ENCODE measurements at places on chromosomes 7 and 10. TPM values are rescaled to one million over a fixed set of nuclear protein-coding genes. Genes with fewer than 3 reads are reported as not detected.

FZD1 gene
- 3.8 TPM for polyA plus RNA-seq

MUC3A gene
- 3.5 TPM for polyA plus RNA-seq

AKR1C8 gene
- polyA plus RNA-seq = not detected

BTBD16 gene
- not detected for polyA plus RNA-seq

C7orf33 gene
- polyA plus RNA-seq = not detected

STOX1 gene
- polyA plus RNA-seq = 0.22 TPM

- no peak for DNase-seq
Measured at GRCh38 chr7:137772748-137773147, 74.0 kb downstream of the DGKI start.

GRCh38 chr10:90738885-90739284 lies 119.0 kb downstream of the HTR7 start:
- no peak for DNase-seq

DNA sequence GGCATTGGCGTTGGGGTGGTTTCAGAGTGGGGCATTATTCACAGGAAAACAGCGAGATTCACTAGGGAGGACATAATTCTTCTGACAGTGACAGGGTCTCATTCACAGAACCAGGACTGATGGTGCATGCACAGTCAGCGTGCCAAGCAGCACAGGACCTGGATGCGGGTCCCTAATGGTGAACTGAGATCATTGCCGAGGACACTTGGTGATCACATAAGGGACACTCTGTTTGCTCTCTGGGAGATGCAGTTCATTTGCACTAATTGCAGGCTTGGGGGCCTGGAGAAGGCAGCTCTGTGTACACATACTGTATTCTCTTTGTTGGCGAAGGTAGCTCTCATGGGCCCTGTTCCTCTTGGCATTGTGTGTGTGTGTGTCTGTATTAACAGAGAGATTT lies 716.1 kb downstream of the PHTF2 start:
- DNase-seq = no peak

DNA sequence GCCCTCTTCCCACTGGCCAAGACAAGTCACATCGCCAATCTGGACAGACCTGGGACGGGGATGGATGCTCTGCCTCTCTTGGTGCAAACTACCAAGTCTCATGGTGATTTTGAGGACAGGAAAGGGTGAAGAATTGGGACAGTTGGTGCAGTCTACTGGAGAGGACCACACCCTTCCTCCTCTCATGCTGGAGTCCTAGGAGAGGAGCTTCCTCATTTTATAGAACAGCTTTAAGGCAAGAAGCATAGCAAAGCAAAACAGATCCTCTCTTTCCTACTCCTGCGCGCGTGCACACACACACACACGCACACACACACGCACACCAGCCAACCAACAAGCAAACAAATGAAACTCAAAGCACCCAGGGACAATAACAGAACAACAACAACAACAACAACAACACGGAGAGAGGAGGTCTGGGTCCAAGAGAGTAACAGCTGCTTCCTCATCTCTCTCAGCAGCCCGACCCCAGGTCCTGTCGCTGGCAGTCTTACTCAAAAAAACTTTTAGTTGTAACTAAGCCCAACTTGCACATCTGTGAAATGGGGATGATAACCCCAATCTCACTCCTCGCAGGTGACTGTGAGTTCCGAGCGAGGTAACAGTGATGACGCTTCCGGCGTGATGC lies 83.4 kb downstream of the TMEM178B start:
- DNase-seq = no peak

DNA sequence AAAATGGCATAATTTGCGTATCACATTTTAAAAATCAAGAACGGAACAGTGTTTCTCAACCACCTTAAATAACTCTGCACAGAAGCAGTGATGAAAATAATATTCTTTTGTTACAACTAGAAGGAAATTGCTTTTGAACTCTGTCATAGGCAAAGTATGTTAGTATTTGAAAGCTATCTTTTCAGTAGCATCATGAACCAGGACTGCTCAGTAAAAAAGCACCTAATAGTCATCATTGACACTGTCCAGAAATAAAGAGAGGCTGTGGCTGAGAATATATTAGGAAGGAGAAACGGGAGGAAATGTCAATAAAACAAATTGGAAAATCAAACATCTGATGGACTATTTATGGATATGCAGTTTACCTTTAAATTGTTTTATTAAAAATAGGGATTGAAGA lies 237.2 kb upstream of the AKR1E2 start:
- DNase-seq = no peak

DNA sequence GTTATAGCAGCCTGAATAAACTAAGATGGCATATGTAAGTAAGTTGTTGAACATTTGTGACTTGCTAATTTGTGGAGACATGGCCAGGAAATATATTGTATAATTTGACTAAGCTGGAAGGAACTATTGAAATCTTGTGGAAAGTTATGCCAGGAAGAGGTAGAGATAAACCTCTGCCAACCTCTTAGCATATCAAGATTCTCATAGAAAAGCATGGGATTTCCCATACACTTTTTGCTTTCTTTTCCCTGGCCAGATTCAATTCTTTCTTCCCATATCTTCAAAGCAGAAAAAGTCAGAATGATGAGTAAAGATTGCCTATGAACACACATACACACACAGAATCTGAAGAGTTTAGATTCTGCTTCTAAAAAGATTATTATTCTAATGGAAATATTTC lies 216.2 kb downstream of the SEMA3D start:
- no peak for DNase-seq

- DNase-seq = no peak
Measured at GRCh38 chr7:83547526-83547925, 101.4 kb downstream of the SEMA3E start.

DNA sequence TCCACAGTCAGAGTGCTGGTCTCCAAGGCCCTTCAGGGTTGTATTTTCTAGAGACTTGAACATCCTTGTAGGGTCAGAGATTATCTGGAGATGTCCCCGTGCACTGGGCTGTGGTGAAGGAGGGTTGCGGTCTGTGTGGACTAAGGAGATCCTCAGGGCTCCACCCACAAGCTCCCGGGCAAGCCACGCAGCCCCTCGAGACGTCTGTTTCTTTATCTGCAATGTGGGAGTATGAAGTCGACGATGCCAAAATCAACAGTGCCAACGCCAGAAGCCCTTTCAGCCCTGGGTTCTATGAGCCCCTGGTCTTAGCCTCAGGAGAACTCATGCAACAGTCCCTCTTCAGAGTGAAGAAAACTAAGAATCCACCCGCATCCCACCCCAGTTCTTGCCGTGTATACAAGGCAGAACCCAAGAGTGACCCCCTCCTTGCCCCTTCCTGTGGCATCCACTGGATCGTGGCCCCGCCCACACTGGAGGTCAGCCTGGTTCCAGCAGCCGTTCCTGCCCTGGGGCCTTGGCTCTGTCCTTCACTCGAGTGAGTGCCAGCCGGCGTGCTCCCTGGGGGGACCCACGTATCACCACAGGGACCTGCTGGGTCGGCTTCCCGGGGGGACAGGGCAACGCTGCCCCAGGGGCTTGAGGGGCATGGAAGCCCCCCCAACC lies 6.0 kb upstream of the SHH start:
- no peak for DNase-seq

DNA sequence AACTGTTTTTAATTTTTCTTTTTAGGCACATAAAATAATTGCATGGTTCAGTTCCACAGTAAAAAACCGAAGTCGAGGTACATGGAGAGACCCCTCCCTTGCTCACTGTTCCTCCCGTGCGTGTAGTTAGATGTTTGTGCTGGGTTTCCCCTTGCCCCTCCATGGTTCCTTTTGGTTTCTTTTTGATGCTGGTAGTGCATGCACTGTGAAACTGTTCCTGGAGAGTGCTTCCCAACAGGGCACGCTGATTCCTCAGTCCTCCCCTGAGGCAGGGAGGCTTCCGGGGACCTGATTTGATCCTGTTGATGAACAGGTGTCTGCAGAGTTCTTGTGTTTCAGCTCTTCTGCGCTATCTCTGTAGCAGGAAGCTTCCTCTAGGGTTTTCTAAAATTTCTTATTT lies 69.5 kb downstream of the ADCY1 start:
- DNase-seq = no peak

DNA sequence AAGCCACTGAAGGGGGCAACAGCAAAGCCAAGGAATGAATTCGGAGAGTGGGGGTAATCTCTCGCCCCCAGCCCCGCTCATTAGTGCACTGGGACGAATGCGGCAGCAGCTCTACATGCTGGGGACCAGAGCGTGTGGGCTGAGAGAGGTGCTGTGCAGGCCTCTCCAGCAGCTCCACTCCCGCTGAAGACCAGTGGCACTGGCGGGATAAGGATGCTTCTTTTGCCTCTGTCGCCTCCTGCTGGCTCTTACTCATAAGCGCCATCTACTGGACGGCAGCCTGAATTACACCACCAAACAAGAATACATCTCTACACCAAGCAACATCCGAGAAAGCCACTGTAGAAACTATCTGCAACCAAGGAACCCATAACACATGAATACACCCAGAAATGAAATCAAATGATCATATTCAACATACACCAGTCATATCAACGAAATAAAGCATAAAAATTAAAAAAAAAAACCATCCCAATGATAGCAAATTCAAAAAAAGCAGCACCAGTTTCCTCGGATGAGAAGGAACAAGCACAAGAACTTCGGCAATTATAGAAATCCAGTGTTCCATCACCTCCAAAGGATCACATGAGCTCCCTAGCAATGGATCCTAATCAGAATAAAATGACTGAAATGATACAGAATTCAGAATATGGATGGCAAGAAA lies 79.0 kb upstream of the TMEM168 start:
- no peak for DNase-seq
